Effector CD4-positive, alpha-beta T cell (primary cell): ENCODE measurements at places on chromosomes 12 and 14.

DNA sequence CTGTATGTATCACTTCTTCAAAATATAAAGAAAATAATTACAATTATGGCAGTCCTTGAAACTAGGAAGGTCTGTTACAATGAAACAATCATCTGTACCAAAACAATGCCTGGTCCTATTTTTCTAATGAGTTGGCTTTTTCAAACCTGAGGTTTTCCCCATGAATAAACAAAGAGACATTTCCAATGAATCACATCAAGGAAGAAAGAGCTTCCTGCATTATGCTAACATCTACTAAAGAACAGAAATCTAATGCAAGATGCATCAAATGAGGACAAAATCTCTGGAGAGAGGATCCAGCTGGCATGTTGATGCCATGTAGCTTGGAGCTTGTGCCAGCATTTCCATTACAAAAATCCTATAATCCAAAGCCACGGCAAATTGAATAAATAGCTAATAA lies 29.3 kb downstream of the NIN start:
- no peak for DNase-seq

DNA sequence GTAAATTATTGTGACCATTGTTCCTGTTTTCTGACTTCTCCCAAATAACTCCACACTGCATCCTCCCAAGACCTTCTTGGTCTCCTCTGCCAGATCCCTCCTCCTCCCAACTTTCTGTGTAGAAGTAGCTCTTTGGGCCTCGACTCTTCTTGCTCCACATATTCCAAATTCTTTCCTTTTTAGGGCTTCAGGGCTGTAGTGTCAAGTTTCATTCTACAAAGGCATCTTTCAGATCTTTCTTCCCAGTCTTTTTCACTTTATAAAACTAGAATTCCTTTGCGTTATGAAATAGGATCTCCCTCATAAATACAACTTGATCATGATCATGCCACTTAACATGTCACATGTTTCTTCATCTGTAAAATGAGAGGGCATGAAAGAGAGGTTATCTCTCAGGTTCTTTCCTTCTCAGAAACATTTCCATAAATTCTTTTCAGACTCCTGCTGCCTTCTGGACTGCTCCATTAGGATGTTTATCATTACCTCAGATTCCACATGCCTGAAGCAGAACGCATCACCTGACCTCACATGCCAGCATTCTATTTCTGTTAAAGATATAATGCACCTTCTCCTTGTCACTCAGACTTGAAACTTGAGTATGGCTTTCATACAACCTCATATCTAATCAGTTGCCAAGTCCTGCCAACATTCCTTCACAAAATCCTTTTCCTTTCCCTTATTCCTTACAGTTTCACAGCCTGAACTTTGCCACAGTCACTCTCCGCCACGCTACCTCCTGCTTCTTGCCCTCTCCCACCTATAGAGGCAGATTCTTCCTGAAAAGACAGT lies 8.5 kb downstream of the SLC38A1 start:
- DNase-seq, result no peak

DNA sequence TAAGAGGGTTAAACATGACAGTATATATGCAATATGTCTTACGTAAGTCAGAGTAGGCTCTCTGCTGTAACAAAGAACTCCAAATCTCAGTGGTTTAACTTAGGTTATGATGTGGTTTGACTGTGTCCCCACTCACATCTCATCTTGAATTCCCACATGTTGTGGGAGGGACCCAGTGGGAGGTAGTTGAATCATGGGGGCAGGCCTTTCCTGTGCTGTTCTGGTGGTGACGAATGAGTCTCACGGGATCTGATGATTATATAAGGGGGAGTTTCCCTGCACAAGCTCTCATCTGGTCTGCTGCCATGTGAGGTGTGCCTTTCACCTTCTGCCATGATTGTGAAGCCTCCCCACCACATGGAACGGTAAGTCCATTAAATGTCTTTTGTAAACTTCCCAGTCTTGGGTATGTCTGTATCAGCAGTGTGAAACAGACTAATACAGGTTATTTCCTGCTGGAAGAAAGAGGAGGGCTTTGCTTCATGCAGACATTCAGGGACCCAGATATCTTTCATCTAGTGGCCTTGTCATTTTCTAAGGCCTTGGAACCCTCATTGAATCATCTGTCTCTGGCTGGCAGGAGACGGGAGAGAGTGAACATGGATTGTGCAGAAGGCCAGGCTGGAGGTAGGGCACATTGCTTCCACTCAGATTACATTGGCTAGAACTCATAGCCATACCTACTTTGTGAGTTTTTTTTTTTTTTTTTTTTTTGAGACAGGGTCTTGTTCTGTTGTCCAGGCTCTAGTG lies 96.1 kb downstream of the CRADD start:
- no peak for DNase-seq

GRCh38 chr14:105582639-105583038 lies 56.3 kb downstream of the TMEM121 start:
- DNase-seq, result no peak

GRCh38 chr12:66664076-66664475 lies 14.8 kb downstream of the GRIP1 start:
- DNase-seq, result no peak

- DNase-seq, result no peak
Observed at GRCh38 chr14:65449647-65450046, 37.1 kb downstream of the FUT8 start.

DNA sequence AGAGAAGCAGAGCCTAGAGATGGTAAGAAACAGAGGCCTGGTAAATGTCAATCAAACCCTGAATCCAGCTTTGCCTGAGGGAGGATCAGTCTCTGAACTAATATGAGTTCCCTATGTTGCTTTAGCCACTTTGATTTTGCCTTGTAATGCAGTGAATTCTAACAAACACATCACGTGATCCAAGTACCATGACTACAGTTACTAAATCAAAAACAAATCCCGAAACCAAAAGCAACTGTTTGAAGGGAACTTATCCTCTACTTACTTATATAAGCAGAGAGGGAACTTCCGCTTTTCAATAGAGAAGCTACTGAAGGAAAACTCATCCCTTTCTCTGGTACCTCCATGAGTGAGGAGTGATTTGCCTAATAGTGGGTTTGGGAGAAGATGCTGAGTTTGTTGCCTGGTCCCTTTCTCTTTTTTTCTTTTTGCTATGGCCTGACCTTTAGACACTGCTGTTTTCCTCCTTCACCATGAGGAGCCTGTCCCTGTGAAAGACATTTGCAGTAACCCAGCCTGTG lies 7.7 kb upstream of the PPTC7 start:
- no peak for DNase-seq

DNA sequence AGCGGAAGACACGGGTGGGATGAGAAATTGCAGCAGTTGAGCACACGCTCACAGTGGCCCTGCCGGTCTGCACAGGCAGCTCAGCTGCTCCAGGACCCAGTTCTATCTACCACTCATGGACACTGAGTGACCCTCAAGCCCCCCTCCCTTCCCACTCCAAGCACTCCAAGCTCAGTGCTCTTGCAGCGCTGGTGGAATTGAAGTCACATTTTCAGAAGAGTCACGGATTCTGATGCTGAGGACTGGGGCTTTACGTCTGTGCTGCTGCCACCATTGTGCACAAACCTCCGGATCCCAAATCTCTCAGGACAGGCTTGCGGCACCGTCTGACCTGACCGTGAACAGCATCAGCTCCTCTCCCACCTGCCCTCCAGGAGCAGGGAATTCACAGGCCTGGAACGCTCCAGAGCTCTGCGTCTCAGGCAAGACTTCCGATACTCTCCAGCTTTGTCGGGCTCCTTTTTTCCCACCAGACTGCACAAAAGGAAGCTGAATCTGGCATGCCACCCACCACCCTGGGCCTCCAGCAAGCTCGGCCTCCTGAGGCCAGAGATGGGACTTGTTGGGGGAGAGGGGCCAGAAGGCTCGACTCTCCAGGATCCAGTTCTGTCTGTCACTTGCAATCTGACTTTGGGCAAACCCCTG lies 213.1 kb upstream of the RTL1 start:
- no peak for DNase-seq

- no peak for DNase-seq
Observed at GRCh38 chr12:91104812-91105466, 6.4 kb downstream of the LUM start.

DNA sequence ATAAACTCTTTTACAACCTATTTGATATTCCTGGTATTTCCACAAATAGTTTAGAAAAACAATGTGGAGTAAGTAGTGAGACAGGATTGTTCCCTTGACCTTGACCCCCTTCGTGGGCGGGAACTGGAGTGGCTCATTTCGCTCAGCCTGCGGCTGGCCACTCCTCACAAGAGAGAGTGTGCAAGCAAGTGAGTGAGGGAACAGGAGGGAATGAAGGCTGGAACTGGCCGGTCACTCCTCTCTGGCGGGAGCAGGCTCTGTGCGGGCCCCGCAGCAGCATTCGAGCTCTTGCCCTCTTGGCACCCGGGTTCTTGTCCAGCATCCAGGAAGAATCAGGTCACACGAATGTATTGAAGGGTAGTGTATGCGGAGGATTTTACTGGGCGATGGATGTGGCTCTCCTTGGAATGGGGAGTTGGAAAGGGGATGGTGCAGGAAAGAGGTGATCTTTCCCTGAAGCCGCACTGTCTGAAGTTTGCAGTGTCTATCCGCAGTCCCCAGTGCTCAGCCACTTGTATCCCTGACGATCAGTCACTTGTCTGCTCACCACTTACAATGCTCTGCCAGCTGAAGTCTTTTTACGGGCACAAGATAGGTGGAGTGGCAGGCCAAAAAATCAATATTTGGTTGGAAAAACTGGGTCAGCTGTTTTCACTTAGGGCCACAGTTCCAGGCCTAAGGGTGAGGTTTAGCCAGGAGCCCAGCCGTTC lies 28.0 kb upstream of the TXNRD1 start:
- DNase-seq, result no peak

DNA sequence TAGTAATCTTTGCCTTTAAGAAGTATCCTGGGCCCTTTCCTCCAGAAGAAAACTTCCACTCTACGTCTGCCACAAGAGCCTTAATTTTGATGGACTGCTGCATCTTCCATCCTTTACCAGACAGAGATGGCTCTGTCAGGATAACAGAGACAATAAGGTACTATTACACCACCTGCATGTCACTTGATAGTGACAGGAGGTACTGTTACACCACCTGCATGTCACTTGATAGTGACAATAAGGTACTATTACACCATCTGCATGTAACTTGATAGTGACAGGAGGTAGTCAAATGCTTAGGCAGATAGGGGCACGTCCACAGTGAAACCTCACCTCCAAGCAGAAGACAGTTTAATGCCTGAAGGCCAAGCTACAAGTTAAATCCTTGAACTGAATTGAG lies 13.9 kb downstream of the OR6C74 start:
- DNase-seq, result no peak

- DNase-seq, result no peak
Observed at GRCh38 chr12:107622001-107622400, 63.6 kb upstream of the PWP1 start.

DNA sequence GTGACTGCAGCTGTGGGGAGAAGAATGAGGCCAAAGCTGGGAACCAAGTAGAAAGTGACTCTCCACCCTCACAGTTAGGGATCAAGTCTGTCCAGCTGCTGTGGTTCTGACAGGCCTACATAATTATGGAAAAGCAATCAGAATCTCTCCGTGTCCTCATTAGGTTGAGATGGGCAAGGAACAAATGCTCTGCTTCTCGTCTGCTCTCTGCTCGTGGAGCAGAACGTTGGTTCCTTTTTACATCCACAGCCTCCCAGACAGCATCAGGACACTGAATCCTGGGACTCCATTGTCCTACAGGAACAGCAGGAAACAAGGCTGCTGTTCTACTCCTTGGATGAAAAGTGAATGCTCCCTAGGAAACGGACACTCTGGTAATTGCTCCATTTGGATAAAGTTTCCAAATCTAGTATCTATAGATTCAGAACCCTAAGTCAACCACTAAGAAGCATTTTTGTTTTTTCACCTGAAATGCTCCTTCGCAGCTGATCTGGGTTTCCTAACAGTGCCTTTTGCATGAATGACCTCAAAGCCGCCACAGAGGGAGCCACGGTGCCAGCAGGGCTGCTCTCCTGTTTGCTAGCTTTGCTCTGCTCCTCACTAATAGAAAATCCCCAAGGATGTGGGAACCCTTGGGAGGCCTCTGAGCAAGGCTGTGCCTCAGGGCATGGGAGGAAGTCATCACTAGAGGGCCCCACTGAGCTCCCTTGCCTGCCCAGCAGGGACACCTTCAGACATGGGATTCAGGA lies 102.0 kb downstream of the EGLN3 start:
- no peak for DNase-seq

- no peak for DNase-seq
Observed at GRCh38 chr12:57179331-57180086, 32.1 kb upstream of the LRP1-AS start.

GRCh38 chr14:55533960-55534359 lies 46.0 kb upstream of the KTN1 start:
- no peak for DNase-seq

DNA sequence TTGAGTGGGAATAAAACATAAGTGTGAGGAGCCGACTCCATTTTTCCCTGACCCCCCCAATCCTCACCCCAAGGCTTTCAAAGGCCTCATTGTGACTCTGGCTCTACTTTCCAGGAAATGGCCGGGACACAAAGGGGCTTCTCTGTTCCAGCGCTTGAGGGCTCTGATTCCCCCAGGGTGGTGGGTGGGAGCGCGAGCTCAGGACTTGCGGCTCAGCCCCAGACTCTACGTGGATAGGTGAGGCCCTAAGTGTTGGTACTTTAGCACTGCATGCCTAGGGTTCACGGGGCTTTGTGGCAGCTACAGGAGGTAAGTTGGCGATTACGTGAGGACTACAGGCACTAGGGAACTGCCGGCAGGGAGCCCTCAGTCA lies 553 bp downstream of the CNPY2 start:
- DNase-seq, result no peak

DNA sequence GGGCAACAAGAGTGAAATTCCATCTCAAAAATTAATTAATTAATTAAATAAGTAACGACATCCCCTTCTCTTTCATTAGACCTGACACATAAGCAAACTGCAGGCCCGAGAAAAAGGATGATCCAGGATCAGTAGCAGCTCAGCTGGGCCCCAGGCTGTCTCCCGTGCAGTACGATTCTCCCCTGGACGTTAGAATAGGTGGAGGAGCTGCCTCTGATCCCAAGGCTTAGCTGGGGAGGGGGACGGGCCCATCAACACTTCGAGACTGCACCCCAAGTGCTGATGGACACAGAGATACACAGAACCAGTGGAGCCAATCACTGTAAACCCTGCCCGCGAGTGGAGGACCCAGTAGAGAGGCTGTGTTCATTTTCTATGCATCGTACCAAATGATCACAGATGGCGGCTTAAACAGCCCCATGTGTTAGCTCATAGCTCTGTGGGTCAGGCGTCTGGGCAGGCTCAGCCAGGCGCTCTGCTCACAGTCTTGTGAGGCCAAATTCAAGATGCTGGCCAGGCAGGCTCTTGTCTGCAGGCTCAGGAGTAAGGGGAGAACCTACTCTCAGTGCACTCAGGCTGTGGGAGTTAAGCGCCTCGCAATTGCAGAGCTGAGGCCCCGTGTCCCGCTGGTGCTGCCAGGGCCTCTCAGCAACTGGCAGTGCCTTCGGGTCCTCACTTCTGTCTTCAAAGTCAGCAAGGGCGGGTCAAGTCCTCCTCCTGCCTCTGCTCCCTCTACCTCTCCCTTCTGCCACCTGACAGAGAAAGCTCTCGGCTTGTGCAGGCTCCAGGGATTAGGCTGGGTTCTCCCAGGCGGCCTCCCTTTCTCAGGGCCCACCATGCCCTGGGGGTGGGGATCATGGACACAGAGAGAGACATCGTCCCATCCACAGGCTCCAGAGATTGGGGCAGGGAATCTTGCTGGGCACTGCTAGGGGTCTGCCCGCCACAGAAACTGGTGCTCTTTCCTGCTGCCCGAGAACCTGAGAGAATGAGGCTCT lies 26.4 kb downstream of the RIMBP2 start:
- no peak for DNase-seq

- DNase-seq, result no peak
Observed at GRCh38 chr12:77535734-77536133, 295.0 kb upstream of the NAV3 start.

GRCh38 chr12:68807576-68808387 lies at the start of gene MDM2:
Gene MDM2 (plus strand): TSS chr12:68808177. CDS start chr12:68808478, 301 bp downstream.
- DNase-seq, result peak; percentile 97

GRCh38 chr12:51953089-51953488 lies 1.6 kb downstream of the ACVR1B start:
- DNase-seq, result no peak
